ENCODE measurements at places on chromosomes 13 and 19. TPM values are rescaled to one million over a fixed set of nuclear protein-coding genes. Genes with fewer than 3 reads are reported as not detected.

The LONP1 gene
- 50.2 TPM for total RNA-seq

The RPL36 gene
- 1,427 TPM for total RNA-seq

The JSRP1 gene
- total RNA-seq = not detected

The KRTDAP gene
- total RNA-seq = 10,097 TPM

The LRRC8E gene
- total RNA-seq = 27.3 TPM

The CFAP97D2 gene
- total RNA-seq = not detected

The SLC27A5 gene
- 8.3 TPM for total RNA-seq

The SLC39A3 gene
- total RNA-seq = 20.2 TPM

The ZNF69 gene
- total RNA-seq = 2.0 TPM

GRCh38 chr13:104976986-104977385 lies 1558.5 kb downstream of the EFNB2 start:
- no peak for DNase-seq

- DNase-seq = no peak
Measured at GRCh38 chr19:45442778-45443461, 19.2 kb upstream of the ERCC1 start.

DNA sequence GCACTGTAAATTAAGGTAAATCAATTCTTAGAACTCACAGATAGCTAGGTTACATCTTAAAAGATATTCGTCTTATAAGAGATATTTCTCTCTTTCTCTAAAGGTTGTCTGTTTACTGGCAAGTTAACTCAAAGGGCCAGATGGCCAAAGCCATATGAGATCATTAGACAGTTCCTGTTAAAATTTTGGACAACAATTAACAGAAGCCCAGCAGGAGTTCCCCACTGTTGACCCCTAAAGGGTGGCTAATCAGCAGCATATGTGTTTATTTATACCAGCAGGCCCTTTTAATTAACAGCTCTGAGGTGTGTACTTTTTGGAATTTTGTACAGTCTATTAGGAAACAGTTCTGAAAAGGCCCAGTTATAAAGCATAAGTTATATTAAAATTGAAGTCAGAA lies 245.8 kb downstream of the LIG4 start:
- no peak for DNase-seq

DNA sequence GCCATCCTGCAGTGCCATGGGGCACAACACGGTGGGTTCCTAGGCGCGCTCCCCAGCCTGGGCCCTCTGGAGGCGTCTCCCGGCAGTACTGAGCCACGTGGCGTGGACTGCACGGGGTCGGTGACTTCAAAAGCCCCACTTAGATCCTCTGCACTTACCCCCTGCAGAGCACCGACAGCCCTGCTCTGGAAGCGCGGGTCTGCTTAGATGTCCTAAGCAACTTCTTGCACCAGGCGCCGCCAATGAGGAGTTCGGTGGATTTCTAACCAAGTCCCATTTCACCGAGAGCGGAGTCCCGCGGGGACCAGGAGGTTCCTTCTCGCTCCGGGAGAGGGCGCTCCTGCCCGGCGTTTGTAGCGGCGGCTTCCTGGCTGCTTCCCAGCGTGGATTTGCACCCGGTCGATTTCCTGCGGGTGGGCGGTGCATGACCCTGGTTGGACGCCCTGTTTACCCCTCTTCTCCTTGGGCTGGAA lies 25.2 kb upstream of the ZNF845 start:
- DNase-seq = no peak

DNA sequence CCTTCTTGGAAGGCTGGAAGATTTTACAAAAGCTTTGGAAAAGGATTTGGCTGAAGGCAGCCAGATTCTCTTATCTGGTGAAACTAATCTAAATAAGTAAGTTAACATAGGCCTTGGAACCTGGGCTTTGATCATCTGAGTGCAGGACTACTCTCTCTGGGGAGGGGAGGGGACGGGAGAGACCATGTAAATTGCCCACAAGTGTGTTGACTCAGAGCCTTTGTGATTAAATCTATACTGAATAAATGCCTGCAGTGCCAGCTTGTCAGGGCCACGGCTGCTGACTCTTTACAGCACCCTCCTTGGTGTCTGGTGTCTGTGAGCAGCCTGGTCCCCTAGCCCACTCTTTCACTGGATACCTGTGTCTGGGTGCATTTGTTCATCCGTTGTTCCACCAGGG lies 251.4 kb downstream of the ITGBL1 start:
- no peak for DNase-seq

DNA sequence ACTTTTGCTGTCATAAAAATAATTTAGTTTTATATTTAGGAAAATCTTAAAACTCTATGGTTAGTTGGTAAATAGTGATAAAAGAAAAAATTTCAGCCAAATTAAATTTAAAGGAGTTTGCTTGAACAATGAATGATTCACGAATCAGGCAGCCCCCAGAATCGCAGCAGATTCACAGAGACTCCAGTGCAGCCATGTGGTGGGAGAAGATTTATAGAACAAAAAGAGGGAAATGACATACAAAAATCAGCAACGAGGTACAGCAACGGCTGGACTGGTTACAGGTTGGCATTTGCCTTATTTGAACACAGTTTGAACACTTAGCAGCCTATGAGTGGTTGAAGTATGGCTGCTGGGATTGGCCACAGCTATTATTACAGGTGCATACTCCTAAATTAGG lies 96.4 kb upstream of the MYCBP2 start:
- DNase-seq = no peak

- no peak for DNase-seq
Measured at GRCh38 chr19:21585281-21585890, 80.0 kb downstream of the ZNF429 start.

DNA sequence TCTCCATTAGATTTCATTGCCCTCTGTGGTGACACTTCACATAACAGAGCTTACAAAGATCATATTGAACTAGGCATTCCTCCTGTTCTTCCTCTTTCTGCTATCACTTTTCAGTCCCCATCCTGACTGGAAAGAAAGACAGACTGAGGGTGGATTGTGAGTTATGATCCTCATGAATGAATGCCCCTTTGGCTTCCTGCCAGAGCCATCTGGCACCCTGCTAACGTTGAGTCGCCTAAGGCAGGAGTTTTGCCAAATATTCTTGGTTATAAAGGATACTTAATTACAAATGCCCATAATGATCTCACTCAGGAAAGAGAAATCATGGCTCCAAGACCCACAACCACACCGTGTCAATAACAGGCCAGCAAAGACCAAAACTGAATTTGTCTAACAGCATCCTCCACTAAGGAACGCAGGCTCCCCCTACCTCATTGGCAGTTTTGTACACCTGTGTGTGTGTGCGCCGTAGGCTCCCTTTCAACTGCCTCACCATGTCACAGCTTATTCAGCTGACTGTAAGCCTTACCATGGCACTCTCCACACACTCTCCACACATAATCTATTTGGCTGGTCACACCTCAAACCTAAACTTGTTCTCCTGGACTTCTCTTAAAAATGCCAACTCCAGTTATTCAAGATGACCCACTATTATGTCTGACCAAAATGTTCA lies 15.5 kb downstream of the ZNF211 start:
- no peak for DNase-seq

GRCh38 chr13:38735665-38736440 lies 49.0 kb downstream of the FREM2 start:
- DNase-seq = no peak

- no peak for DNase-seq
Measured at GRCh38 chr13:48236528-48237353, 3.7 kb downstream of the ITM2B start.

DNA sequence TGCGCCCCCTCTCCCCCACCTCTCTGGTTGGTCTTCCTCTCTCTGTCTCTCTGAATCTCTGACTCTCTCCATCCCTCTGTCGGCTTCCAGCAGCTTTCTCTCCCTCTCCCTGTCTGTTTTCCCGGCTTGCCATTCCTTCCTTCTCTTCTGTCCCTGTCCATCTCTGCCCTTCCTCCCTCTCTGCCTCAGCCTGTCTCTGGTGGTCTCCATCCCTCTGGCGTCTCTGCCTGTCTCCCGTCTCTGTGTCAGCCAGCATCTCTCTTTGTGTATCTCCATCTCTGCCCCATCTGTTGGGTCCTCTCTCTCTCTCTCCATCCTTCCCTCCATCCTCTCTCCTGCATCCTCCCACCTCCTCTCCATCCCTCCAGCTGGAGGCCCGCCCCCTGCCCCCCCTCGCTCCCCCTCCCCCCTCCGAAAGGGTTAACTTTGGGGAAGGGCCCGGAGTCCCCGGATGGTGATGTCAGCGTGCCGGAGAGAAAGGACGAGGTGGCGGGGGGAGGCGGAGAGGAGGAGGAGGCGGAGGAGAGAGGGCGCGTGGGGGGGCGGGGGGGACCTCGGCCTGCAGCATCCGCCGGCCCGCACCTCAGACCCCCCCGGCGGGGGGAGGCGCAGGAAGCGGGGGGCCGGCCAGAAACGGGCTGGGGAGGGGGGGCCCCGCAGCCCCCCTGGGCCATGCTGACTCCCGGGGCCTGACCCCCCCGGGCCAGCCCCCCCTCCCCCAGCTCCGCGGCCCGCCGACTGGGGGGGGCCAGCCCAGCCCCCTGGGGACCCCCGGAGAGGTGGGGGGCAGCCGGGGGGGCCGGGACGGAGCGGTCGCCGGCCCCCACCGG lies at the start of gene BRSK1:
Gene BRSK1 (plus strand): TSS at position 450 of the 830 bp plus-strand sequence. CDS start 446 bp downstream, outside the sequence.
- no peak for DNase-seq

DNA sequence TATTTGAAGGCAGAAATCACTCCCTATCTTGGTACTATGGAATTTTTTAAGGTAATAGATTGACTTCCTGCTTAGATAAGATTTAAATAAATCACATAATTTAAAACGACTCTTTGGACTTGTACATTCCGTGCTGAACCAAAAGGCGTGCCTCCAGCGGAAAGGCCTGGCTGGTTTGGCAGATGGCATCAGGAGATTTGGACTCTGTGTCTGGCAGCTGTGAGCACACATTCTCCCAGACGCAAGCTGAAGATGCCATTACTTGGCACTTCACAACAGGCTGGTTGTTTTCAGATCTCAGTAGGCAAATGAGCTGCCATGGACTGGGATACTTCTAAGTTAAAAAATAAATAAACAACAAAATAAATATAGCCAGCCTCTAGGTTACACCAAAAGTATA lies 104.5 kb upstream of the SLC15A1 start:
- no peak for DNase-seq

DNA sequence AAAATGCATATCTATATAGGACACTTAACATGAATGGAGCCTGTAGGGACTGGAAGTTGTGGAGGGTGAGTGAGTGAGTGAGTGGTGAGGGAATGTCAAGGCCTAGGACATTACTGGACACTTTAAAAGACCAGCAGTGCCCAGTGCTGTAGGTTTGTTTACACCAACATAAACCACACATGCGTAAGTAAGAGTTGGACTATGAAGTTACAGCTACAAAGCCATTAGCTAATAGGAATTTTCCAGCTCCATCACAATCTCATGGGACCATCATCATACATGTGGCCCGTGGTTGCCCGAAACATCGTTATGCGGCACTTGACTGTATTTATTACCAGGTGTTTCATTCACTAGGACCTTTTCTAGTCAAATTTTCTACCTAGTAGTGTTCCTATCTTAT lies 49.2 kb downstream of the LATS2 start:
- DNase-seq = no peak

DNA sequence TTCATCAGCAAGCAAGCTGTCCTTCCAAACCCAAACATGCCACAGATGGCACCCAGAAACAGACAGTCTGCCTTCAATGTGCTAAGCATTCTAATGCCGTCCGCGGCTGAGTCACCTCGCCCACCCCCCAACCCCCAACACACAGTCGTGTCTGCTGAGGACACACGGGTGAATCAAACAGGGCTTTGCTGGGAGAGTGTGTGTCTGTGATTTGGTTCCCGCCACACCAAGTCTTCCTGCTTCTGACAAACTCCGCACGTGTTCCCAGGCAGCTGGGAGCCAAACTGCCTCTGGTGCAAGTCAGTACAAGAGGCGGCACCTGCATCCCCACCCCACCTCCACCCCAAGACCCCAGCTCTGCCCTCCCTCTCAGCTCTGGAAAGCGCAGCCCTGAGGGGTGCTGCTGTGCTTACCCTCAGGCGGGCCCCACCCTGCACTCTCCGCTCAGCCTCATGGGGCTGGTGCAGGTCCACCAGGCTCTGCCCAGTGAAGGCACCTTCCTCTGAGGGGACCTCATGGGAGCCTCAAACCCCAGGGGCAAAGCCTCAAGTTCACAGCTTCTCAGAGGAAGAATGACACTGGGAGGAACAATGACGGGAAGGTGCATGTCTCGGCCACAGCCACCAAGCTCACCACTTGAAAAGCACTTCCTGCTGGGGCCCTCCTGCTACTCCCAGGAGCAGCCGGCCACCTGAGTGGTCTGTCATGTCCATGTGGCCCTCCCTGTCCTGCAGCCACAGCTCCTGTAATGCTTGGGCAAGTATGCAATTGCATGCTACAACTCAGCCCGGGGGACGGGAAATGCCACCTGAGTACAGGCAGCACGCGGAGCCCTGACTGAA lies 15.0 kb upstream of the SLC35E1 start:
- no peak for DNase-seq

GRCh38 chr13:24540236-24541126 lies 27.9 kb upstream of the PARP4 start:
- no peak for DNase-seq

- DNase-seq = no peak
Measured at GRCh38 chr13:26425443-26426358, 131.8 kb upstream of the WASF3 start.

DNA sequence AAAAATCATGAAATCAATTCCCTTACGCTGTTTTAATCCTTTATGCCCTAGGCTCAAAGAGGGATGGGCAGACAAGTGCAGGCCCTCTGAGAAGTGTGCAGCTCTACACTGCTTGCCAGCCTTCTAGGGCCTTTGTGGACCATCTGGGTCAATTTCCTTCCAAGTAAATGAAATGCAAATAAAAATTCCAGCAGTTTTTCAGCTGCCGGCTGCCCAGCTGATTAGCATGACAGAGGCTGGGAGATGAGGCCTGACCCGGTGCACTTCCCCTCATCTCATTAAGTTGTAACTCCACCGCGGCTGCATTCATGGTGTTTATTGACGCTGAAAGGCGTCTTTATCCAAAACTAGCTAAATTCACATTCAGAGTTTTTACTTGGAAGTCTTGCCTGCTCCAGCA lies 47.5 kb upstream of the GSX1 start:
- no peak for DNase-seq

GRCh38 chr13:70908795-70909194 lies 800.5 kb upstream of the KLHL1 start:
- no peak for DNase-seq

- DNase-seq = no peak
Measured at GRCh38 chr19:21580101-21580500, 74.7 kb downstream of the ZNF429 start.

GRCh38 chr19:18319591-18320135 lies 3.2 kb downstream of the LSM4 start:
- no peak for DNase-seq
